ENCODE measurements at places on chromosomes 6 and 20.

GRCh38 chr20:23289724-23290395 is 60.7 kb upstream of the NXT1 start:
- DNase-seq: no peak

GRCh38 chr20:52746190-52746589 is 226.0 kb upstream of the TSHZ2 start:
- no peak for DNase-seq

DNA sequence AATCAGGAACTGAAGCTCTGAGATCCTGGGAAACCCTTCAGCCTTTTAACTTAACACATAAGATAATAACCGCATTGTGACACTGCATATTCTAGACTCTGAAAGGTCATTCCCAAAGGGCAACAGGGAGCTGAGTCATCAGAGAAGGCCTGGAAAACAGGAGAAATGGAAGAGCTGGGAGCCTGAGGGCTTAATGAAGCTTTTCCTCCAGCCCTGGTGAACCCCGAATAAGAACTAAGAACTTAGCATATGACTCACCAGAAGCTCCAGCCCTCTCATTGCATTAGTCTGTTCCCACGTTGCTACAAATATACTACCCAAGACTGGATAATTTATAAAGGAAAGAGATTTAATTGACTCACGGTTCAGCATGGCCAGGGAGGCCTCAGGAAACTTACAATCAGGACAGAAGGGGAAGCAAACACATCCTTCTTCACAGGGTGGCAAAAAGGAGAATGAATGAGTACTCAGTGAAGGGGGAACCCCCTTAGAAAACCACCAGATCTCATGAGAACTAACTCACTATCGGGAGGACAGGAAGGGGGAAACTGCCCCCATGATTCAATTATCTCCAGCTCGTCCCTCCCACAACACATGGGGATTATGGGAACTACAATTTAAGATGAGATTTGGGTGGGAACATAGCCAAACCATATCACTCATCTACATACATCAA is 648.5 kb downstream of the TFAP2A start:
- DNase-seq: peak; percentile 38

- DNase-seq: peak; percentile 78
Measured at GRCh38 chr20:2984956-2985661, 58.3 kb upstream of the GNRH2 start.

- DNase-seq: no peak
Measured at GRCh38 chr6:139107051-139107450, 27.8 kb upstream of the HECA start.

DNA sequence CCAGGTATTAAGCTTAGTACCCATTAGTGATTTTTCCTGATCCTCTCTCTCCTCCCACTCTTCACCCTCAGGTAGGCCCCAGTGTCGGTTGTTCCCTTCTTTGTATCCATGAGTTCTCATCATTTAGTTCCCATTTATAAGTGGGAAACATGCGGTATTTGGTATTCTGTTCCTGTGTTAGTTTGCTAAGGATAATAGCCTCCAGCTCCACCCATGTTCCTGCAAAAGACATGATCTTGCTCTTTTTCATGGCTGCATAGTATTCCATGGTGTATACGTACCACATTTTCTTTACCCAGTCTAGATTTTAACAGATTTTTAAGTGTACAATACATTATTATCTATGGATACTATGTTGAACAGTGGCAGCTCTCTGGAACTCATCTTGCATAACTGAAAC is 44.4 kb downstream of the CYP24A1 start:
- DNase-seq: no peak

- DNase-seq: no peak
Measured at GRCh38 chr20:38126146-38126921, 38.7 kb downstream of the TGM2 start.

- no peak for DNase-seq
Measured at GRCh38 chr20:29741894-29742698, 1515.4 kb upstream of the DEFB115 start.

GRCh38 chr6:47308198-47308517 is 1.5 kb downstream of the TNFRSF21 start:
- DNase-seq: no peak

DNA sequence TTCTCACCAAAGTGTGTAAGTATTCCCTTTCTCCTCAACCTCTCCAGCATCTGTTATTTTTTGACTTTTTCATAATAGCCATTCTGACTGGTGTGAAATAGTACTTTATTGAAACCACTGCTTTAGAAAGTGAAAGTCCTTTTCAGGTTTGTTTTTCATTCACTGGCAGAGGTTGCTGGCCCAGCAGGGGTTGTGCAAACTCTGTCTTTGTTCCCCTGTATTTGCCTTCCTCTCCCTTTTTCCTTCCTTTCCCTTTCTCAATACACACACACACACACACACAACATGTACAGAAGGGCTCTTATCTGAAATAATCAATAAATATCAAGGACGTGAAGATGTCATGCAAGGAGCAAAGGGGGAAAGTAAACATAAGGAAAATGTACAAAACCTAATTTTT is 99.8 kb downstream of the LY86 start:
- DNase-seq: no peak

DNA sequence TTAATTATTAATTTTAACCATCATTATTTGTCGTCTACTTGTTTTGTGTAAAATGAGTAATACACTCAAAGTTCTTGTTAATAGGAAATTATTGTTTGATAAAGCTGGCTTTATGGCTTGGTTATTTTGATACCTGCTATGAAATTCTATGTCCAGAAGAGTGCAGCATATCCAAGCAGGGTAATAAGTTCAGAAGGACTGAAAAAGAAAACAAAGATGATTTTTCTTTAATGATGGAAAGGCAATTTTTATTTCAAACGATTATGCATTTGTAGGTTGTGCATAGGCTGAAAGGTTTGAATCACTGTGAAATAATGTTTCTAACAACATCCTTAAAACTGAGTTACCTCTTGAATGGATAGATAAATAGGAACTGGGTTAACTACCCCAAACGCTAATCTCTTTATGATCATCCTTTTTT is 1.4 kb upstream of the MAN1A1 start:
- DNase-seq: peak; percentile 65

DNA sequence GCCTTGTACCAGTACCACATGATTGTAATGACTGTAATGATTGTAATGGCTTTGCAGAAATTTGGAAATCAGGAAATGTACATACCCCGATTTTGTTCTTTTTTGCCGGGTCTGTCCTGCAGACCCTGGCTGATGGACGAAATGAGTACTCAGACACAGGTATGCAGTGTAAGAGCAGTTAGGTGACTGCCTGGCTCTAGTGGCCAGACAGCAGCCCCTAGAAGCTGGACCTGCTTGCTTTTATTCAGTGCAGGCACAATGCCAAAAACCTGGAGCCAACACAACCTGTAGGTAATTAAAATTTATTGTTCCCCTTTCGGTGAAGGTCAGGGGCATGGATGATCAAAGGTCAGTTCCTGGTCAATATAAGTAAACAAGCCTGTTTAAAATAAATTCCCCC is 346.0 kb downstream of the NKAIN2 start:
- no peak for DNase-seq

DNA sequence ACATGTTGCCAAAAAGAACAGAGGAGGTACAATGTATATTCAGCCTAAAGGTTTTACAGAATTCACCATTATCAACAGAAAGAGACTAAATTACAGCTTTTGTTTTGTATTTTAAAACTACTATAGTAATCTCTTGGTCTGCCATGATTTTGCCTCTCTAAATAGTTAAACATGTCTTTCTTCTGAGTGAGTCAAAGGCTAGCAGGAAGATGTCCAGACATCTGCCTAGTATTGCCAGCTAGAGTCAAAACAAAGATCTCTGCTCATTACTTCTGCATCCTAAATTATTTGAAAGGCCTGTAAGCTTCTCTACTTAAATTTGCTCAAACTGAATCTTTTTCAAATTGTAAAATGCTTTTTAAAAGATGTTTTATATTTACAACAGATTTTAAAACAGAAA is 8.8 kb downstream of the ASF1A start:
- DNase-seq: peak; percentile 59

GRCh38 chr6:164695896-164696295 is 613.5 kb downstream of the C6orf118 start:
- DNase-seq: no peak

- peak; percentile 6 for DNase-seq
Measured at GRCh38 chr6:14092838-14093789, 24.5 kb upstream of the CD83 start.

- DNase-seq: peak; percentile 76
Measured at GRCh38 chr20:53621482-53622246, 28.0 kb upstream of the ZNF217 start.

GRCh38 chr20:32294071-32294470 is 16.6 kb downstream of the KIF3B start:
- DNase-seq: no peak

DNA sequence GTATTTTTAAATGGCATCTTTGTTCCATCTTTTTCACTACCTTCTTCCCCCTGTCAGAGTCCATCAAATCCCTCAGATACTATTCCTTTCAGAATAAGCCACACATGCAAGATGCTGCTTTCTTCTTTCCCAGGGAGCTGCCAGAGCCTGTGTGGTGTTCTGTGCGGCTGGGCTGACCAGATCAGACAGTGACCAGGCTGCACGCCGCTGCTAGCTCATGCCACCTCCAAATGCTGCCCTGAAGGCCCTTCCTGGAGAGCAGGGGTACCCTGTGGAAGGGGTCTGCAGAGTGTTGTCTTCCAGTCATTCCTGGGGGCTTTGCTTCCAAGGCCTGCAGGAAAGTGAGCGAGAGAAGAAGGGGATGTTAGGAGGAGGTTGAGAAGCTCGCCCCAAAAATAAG is 179.1 kb upstream of the SUPT3H start:
- no peak for DNase-seq

- DNase-seq: peak; percentile 66
Measured at GRCh38 chr6:143223895-143224294, 163.2 kb downstream of the AIG1 start.

DNA sequence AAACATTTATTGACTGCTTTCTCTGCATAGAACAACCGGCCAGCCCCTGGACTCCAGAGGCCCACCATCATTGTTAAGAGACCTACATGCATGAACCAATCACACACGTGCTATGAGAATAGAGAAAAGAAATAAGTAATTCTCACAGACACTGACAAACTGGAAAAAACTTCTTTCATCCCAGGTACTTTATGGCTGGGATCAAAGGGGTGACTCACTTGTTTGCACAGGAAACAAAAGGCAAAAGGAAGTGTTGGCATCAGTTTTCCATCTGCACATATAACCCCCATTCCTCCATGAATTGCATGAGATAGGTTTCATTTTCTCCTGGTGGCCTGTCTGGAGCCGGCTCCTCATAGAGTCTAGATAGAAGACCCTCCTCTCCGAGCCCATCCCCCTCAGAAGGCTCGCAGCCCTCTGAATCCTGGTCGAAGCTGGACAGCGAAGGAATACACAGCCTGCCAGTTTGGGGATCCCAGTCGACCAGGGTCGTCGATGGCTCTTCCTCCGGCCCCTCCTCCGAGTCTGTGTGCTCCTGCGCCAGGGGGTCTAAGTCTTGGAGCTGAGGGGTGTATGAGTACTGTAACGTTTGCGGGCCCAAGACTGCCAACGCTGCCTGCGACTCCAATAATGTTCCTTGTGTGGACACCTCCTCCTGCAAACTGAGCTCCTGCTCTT is 43.3 kb downstream of the IL20RA start:
- no peak for DNase-seq

DNA sequence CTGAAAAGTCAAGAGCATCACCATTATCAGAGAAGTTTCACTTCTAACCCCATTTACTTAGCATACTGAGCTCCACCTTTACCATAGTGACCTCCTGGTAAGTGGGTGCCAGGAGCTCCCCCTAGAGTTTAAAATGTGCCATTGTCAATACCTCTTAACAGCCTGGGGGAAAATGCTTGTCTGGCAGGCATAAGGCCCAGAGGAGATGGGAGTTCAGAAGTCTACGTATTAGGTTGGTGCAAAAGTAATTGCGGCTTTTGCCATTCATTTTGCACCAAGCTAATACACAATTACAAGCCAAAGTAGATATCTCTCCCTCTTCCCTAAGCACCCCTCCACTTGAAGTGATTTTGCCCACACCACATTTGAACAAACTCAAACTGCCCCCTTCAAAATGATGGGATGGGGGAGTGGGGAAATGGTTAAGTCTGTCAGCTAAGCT is 919.0 kb downstream of the KIF16B start:
- peak; percentile 57 for DNase-seq

DNA sequence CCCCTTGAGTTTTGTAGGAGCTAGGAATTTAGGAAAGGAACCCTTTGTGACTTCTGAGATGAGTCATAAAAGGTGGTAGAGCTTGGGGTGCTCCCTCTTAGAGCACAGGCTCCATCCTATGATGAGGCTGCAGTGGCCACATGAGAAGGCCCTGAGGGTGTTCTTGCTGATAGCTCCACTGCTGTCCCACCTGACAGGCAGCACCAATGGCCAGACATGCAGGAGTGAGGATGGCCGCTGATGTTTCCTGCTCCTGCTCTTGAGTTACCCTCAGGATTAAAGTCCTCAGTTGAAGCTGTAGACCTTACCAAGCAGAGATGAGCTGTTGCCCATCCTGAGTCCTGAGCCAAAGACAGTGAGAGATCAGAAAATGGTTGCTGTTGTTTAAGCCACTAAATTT is 512.1 kb downstream of the CDH26 start:
- no peak for DNase-seq

DNA sequence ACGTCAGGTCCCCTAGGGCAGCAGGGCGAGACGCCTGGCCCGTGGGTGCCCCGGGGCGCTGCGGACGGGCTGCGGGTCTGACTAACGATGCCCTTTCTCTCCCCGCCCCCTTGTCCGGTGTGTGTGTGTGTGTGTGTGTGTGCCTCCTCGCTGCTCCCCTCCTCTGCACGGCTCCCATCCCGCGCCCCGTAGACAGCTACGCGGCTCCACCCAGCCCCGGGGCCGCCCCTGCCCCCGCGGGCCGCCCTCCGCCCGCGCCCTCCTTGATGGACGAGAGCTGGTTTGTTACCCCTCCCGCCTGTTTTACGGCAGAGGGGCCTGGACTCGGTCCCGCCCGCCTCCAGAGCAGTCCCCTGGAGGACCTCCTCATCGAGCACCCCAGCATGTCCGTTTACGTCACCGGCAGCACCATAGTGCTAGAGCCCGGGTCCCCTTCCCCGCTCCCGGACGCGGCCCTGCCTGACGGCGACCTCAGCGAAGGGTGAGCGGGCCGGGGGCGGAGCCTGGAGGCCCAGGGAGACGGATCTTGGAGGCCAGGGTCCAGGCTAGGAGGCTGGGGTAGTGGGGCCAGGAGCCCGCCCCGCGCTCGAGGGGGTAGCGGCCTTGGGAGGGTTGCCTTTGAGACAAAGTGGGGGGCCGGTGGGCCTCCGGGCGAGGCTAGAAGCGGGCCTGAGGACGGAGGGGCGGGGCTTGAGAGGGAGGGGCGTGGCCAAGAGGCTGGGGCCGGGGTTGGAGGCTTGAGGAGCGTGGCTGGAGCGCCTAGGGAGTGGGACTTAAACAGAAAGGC is 5.1 kb downstream of the TP53INP2 start:
- peak; percentile 97 for DNase-seq

- DNase-seq: no peak
Measured at GRCh38 chr20:51702556-51702955, 65.6 kb downstream of the ATP9A start.

Measured in foreskin fibroblast (primary cell).